ENCODE measurements at places on chromosomes 2 and 18.

DNA sequence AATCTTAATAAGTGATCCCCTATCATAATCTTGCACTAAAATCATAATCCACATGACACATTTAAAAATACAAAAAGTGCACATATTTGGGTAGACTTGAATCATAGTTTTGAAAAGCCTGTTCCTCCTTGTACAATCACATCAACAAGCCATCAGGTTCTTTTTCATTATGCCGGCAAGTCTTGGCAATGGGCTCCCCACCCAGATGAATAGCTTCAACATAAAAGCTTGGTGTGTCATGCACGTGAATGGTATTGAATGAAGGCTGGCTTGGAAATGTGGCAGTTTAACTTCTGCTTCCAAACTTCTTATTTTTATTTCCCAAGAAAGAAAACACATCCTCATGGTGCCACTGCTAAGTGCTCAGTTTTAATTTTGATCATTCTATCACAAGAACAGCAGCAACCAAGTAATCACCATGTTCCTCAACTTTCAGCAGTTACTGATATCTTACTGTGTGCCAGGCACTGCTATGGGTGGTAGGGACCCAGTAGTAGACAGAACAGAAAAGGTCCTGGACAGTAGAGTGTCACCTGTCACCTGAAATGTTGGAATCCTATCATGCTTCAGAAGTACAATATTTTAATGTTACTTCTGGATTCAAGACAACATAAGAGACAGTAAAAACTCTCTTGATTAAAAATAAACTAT is 89.9 kb downstream of the AP1S3 start:
- DNase-seq = no peak

DNA sequence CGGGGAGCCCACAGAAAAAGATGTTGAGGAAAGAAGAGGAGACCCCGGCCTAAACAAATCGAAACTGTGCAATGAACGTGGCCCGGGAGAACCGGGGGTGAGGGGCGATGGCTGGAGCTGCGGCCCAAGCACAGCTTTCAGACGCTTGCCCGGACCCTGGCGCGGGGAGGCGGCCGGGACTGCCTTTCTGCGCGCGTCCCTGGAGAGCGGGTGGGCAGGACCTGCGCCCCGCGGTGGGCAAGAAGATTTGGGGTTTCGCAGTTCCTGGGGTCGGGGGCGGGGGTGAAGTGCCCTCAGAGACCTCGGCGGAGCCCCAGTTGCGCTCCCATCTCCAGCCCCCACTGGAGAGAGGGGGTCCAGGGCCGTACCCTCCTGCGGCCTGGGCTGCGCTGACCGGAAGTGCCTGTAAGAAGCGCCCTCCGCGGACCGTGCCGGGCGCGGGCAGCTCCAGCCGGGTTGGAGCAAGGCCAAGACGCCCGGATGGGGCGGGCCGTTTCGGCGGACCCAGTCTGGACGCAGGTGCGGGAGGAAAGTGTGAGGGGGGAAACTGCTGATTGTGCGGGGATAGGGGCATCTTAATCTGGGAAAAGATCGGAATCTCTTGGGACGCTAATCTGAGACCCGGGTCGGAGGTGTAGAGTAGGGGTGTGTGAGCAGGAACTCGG is 11.6 kb downstream of the EN1 start:
- no peak for DNase-seq

DNA sequence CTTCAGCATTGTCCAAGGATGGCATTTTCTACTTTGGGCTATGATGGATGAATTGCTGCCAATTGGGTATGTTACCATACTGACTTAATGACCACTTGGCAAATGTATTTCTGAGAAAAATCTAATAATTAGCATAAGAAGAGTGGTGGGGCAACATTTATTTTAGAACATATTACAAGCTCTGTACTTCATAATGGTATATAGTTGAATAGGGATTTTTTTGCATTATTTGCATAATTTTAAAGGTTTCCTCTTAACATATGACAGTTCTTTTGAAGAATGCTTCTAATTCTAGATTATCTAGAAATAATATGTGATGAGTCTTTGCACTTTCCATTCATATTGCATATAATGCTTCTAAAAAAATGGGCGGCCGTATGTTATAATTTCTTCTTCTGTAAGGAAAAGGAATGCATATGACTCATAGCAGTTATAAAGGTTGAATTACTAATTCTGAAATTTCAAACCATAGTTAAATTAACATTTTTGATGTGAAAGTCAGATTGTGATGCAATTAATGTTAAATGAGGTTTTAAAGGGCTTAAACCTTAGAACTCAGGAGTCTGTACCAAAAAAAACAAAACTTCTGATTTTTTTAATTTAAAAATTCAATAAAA is 1652.3 kb upstream of the SLC39A10 start:
- no peak for DNase-seq

- DNase-seq = no peak
Observed at GRCh38 chr2:9690252-9690651, 59.5 kb upstream of the YWHAQ start.

DNA sequence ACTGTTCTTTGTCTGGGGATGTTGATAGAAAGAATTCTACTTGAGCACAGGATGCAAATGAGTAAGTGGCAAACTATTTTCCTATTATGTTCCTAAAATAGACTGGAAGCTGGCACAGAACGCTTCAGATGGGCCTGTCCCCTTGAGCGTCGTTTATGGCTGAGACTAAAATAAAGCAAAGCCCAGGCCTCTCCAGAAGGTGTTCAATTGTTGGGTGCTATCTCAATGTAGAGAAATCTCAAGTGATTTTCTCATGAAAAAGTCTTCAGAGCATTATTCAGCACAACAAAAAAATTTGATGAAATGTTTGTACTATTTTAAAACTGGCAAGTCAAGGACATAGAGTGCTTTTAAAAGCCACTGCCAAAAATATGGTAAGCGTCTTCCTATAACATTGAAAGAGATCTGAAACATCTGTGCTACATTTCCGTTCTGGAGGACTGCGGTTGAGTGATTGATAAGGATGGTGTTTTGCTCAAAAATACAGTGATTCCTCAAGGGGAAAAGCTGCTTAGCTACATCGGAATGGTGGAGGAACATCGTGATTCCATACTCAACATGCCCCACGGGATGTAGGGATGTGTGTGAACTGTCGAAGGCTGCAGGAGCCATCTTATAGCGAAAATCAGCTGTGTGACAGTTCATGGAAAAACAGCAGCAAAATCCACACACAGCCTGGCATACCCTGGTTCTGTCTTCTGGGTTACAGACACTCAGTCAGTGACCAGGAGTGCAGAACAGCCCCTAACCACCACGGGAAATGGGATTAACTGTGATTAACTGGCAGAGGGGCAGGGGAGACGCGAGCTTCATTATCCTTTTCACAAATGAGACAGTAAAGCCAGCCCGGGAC is 10.4 kb upstream of the LRRFIP1 start:
- DNase-seq = no peak

DNA sequence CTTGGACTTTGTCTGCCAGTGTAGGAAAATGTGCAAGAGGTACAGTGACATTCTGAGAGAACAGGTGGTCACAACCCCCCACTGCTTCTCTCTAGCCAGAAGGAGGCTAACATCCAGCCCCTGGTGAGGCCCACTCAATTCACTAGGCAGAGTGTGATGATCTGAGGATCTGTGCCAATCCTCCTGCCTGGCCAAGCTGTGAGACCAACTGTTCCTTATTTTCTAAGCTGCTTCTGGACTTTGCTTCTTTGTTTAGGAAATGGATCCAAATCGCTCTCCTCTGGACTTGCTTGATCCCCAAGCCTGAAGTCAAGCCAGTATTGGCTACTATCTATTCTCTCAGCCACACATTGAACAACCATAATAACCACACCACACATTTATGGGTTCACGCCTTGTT is 202.8 kb downstream of the PIK3C3 start:
- no peak for DNase-seq

DNA sequence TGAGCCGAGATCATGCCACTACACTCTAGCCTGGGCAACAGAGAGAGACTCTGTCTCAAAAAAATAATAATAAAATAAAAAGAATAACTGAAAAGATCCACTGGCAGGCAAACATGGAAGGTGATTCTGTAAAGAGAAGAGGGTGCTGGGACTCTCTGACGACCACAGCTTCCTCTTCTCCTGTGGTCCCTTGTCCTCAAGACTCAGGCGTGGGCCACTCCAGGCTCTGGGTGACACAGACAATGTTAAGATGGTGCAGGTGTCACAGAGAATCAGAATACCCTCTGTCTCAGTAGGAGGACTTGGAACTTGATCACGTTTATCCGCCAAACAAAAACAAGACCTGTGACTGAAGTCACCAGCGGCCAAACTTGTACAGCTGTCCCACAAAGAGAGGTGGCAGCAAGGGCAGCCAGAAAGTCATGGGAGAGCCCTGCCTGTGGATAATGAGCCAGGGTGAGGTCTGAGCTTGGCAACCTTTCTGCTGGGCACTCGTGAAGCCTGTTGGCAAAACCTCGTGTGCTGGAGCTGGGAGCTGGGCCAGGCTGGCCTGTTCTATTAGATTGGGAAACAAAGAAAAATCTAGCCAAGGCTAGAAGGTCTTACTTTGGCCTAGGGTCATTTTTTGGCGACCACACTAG is 76.4 kb upstream of the ITGA6 start:
- DNase-seq = no peak

DNA sequence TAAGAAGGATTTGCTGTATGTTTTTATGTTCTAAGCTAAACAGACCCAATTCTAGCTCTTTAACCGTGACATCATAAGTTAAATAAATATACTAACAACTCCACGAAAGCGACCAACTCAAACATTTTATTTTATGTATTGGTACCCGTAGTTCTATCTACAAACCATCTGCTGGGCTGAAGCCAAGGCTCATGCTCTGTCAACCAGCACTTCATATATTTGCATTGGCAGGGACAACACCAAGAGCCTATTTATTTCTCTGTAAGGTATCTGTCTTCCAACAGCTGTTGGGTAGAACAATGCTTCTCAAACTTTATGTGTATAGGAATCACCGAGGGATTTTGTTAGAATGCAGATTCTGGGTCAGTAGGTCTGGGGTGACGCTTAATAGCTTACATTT is 64.5 kb downstream of the PID1 start:
- no peak for DNase-seq

DNA sequence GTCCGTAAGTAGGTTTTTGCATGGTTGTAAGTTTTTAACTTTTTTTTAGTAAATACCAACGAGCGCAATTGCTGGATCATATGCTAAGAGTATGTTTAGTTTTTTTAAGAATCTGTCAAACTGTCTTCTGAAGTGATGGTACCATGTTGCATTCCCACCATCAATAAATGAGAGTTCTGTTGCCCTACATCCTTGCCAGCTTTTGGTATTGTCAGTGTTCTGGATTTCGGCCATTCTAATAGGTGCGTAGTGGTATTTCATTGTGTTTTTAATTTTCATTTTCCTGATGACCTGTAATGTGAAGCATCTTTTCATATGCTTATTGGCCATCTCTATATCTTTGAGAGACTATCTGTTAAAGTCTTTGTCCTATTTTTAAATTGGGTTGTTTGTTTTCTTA is 114.3 kb downstream of the LDLRAD4 start:
- DNase-seq = no peak

DNA sequence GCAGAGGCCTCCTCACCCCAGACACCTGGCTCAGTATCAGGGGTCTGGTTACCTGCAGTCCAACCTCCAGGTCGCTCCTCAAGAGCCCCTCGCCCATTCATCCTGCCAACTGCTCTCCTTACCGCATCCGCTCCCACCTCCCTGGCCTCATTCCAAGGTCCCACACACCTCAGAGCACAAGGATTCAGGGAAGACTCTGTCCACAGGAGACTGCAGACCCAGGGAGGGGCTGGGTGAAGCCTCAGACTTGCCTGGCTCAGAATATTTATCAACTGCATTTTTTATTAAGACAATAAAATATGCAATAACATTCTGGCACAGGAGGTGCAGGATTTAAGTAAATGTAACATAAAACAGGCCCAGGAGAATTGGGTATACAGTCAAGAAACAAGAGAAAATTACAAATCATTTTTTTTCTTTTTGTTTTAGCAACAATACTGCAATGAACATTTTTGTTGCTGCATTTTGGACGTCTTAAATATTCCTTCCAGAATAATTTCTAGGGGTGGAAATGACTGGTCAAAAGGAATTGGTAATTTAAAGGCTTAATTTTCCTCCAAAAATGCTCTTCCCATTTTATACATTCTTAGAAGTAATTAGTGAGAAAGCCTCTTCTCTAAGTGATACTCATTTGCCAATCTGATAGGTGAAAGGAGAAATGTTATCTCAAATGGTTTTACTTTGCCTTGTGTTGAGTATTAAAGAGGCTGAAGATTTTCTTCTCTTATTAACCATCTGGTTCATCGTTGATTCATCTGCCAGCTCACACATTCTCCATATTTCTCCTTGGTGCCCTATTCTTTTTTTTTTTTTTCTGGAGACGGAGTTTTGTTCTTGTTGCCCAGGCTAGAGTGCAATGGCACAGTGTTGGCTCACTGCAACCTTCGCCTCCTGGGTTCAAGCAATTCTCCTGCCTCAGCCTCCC is 42.5 kb downstream of the TEX44 start:
- no peak for DNase-seq

All from stimulated activated CD8-positive, alpha-beta memory T cell treated with anti-CD3 and anti-CD28 coated beads, Interleukin-12 subunit alpha, Interleukin-12 subunit beta, amount 100 ng/mL, for 1 hour (primary cell).